ENCODE measurements at places on chromosomes 12 and 14.
A peak's percentile ranks its signal among the peaks of the same experiment; 100 is the strongest.

DNA sequence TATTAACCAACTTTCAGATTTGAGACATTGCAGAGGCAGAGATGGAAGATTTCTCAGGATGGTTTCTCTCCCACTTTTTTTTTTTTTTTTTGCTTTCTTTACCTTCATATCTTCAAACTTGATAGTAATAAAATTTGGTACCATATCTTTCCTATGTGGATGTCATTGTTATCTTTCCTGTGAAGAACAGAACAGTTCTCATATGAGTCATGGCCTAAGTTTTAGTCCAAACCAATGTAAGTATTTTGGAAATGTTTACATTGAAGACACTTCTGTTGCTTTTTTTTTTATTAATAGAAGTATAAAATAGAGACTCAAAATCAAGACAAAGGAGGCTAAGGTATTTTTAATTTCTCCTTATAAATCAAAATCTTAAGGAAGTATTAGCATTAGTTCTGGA is 95.2 kb downstream of the C12orf50 start:
- DNase-seq, result no peak

DNA sequence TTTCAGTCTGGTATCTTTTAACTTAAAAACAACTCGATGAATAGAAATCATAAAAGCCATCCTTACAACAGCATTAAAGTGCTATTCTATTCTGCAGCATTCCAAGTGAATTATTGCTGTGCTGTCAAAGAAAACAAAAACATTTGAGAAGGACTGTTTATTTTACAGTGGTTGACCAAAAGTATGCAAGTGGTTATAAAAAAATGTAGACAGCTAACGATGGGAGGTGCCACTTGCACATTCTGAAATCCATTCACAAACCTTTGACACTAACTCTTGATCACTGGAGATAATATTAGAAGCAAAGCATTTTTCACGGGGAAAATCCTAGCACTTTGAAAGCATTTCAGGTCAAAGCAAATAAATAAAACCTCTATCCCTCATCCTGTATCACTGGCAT is 55.6 kb downstream of the HMGA2 start:
- no peak for DNase-seq

DNA sequence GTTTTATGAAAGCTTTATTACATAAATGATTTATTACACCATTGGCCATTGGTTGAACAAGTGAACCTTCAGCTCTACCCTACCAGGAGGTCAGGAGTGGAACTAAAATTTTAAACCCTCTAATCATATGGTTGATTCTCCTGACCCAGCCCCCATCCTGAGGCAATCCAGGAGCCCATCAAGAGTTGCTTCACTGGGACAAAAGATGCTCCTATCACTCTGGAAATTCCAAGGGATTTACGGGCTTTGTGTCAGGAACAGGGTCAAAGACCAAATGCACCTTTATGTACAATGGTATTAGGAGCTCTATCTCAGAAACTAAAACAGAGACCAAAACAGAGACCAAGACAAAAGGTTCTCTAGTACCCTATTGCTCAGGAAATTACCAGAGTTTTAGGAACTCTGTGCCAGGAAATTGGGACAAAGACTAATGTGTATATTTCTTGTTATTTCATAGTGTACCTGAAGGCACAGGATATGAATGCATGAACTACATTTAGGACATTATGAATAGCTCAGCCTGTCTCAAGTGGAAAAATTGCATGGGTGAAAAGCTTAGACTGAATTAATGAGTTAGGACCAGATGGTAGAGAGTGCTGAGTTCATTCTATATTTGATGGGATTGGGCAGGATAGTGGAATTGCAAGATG is 171.7 kb upstream of the FLRT2 start:
- DNase-seq, result no peak

GRCh38 chr12:67420506-67420905 is 151.3 kb downstream of the CAND1 start:
- no peak for DNase-seq

DNA sequence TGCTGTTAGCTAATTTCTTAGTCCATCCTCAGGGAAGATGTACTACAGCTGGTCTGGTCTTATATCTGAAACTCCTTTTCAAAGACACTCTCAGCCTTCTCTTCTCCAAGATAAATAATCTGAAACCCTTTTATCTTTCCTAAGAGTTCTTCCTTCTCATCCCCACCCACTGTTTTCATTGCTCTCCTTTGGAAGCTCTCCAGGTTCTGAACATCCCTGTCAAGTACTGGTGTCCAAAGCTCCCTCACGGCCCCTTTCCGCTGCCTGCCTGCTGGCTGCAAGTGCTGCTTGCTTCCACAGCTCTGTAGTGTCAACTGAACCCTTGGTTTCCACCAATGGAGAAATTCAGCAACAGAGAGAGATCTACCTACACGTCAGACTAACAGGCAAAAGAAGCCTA is 6.6 kb upstream of the SLC6A13 start:
- no peak for DNase-seq

GRCh38 chr12:42023733-42024494 is 120.8 kb downstream of the GXYLT1 start:
- DNase-seq, result peak; percentile 20

GRCh38 chr12:8676651-8677050 is 14.0 kb upstream of the MFAP5 start:
- no peak for DNase-seq

DNA sequence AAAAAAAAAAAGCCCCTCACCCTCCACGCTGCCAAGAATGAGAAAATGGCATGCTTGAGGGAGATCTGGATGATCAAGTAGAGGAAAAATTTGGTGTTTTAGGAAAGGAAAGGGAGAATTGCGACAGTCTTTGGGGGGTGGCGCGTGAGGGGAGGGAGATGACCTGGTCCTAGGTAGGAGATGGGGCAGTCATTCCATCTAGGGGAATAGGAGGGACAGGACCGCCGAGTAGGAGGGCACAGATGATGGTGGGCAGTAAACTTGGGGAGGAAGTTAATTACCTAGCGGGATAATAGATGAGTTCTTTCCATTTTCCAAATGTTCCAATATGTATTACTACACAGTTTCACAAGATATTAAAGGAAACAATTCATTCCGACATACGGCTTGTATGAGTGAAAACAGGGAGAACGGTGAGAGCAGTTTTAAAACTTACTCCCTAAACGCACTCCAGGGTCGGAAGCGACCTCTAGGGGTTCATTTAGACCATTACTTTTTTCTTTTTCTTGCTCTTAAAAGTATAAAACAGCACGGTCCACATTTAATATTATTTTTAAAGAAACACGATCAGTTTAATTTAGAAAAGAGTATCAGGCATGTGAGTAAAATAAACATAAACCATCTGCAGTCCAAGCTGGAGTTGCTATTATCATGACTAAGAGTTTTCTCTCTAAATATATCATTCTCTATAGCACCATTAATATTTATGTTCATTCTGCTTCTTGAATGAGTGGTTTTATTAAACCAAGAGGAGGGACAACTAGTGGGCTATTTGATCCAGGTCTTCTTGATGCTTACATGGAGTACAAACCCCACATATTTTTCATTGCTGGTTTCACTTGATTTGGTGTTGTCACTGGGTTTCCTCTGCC is 3.0 kb upstream of the FNTB start:
- DNase-seq, result peak; percentile 22

GRCh38 chr14:91350813-91351511 is 66.7 kb downstream of the CCDC88C start:
- DNase-seq, result no peak

GRCh38 chr12:112430929-112431328 is 12.2 kb downstream of the PTPN11 start:
- DNase-seq, result no peak

- no peak for DNase-seq
Measured at GRCh38 chr12:6919588-6919987, 5.2 kb downstream of the ENO2 start.

DNA sequence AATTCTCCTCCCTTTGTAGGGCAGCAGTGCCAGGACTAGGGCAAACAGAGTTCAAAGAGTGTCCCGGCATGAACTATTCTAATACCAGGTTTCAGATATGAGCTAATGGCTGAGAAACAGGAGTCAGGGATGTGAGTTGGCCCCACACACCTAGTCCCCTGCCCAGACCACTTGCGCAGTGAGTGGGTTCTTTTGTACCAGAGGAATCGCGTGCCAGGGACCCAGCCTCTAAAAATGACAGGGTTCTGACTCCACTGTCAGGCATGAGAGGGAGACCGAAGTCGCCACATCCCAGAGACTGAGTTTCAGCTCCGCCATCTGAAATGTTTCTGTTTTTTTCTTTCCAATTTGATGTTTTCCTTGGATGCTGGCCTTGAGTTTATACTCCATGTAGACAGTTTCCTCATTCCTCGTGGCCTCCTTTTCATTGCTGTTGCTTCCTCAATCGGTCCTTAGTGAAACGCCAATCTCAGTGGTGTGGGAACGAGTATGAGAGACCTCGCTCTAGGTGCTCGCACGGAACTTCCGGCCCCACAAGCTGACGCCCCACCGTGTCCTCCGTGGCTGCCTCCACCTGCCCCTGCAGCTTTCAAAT is 31.5 kb downstream of the FBXL14 start:
- no peak for DNase-seq

Measured in HFF-Myc (cell line).